Naive thymus-derived CD4-positive, alpha-beta T cell (primary cell): ENCODE measurements at places on chromosomes 16 and 17. TPM values are rescaled to one million over a fixed set of nuclear protein-coding genes. Genes with fewer than 3 reads are reported as not detected.

CHMP1A gene
- 94.1 and 99.0 TPM in 2 replicates for total RNA-seq

FLYWCH1 gene
- 149 TPM for total RNA-seq

SNX20 gene
- 71.1 TPM for total RNA-seq

RASL10B gene
- total RNA-seq = 0.34 and 0.61 TPM in 2 replicates

NPIPB2 gene
- 31.0 TPM for total RNA-seq

TNFRSF13B gene
- not detected in 2 replicates for total RNA-seq

HOXB1 gene
- total RNA-seq = not detected

HID1 gene
- 11.7 TPM for total RNA-seq

SLC35G6 gene
- not detected for total RNA-seq

PDE6G gene
- 5.8 TPM for total RNA-seq

PRAC1 gene
- not detected for total RNA-seq

GNG13 gene
- not detected in 2 replicates for total RNA-seq

KCNJ2 gene
- 1.5 TPM for total RNA-seq

RPAIN gene
- total RNA-seq = 77.7 TPM

ENPP7 gene
- total RNA-seq = not detected

FBXW10 gene
- total RNA-seq = not detected

ADAP2 gene
- total RNA-seq = 3.3 TPM

MAP2K3 gene
- 39.0 TPM for total RNA-seq

CA4 gene
- total RNA-seq = not detected in 2 replicates

CASKIN2 gene
- 0.69 and 1.1 TPM in 2 replicates for total RNA-seq

KCNG4 gene
- total RNA-seq = not detected

ASGR2 gene
- total RNA-seq = not detected

TUBB3 gene
- total RNA-seq = not detected

RND2 gene
- 0.44 TPM for total RNA-seq

TSNAXIP1 gene
- 0.72 TPM for total RNA-seq

HOXB9 gene
- total RNA-seq = 0.24 TPM

KAT7 gene
- 195 TPM for total RNA-seq

EVI2A gene
- total RNA-seq = 52.5 and 54.9 TPM in 2 replicates

LHX1 gene
- not detected for total RNA-seq

TMEM235 gene
- not detected for total RNA-seq

SYCE1L gene
- 4.9 TPM for total RNA-seq

PITPNC1 gene
- total RNA-seq = 102 TPM

SLC12A3 gene
- not detected for total RNA-seq

TP53TG3B gene
- not detected for total RNA-seq

KRTAP17-1 gene
- not detected in 2 replicates for total RNA-seq

PPP4C gene
- 81.5 TPM for total RNA-seq

NOXO1 gene
- 0.76 TPM for total RNA-seq

KCNH4 gene
- not detected for total RNA-seq

NHLRC4 gene
- total RNA-seq = 1.6 TPM

NGFR gene
- 0.16 TPM for total RNA-seq

FBXL16 gene
- total RNA-seq = 42.6 TPM

CLDN7 gene
- 3.8 TPM for total RNA-seq

MATCAP1 gene
- total RNA-seq = 4.9 TPM

FTO gene
- total RNA-seq = 53.1 TPM

SMPD3 gene
- 0.70 TPM for total RNA-seq

MARF1 gene
- 185 TPM for total RNA-seq

ADAD2 gene
- total RNA-seq = 0.11 TPM

GAA gene
- 67.8 TPM for total RNA-seq

SLC16A11 gene
- total RNA-seq = 1.4 TPM
